ENCODE measurements at places on chromosomes 5 and 9.

DNA sequence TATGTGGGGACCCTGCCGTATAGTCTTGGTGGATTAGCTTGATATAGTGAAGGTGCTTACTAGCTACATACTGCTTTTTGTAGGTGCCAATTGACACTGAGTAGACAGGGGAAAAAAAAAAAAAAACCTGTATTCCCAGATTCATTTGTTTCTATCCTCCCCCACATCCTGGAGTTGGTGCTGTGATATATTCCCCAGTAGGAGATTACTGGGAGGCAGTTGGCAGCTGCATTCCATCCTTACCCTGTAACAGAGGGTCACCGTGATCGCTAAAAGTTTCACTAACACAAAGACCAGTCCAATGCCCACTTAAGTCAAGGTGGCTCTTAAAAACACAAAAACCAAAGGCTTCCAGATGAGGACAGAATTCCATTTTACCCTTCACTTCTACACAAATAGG lies 27.4 kb upstream of the TOMM5 start:
- DNase-seq, result no peak

- DNase-seq, result no peak
Observed at GRCh38 chr5:19616701-19617215, 371.2 kb downstream of the CDH18 start.

DNA sequence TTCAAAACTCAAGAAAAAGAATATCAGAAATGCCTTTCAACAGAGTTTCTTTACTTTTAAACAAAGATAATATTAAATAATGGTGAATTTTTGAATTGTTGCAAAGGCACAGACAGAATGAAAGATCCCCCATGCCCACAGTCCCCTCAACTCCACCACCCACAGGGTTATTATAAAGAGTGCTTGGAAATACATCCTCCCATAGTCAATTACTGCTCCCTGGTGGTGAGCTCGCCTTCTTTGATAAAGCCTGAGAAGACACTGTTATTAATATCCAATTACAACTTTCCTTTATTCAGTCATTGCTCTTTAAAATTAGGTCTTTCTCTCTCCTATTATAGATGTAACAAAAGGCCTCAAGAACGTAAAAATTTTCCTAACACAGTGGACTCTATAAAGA lies 490.2 kb upstream of the RORB start:
- no peak for DNase-seq

DNA sequence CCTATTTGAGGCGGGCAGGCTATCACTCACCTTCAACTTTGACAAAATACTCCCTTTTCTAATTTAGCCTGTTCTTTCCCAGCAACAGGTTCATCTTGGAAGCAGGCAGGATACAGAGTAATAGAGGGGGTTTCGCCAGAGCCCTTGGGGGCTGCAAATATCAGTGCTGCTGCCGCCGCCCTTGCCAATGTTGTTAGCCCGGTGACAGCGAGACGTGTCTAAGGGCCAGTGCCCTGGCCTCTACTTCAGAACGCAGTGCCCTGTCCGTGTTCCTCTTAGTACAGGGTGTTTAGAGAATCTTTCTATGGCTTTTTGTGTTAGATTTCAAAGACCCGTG lies 703 bp downstream of the FAM120AOS start:
- DNase-seq, result peak; percentile 11

GRCh38 chr9:76369583-76369982 lies 24.6 kb downstream of the RFK start:
- no peak for DNase-seq

DNA sequence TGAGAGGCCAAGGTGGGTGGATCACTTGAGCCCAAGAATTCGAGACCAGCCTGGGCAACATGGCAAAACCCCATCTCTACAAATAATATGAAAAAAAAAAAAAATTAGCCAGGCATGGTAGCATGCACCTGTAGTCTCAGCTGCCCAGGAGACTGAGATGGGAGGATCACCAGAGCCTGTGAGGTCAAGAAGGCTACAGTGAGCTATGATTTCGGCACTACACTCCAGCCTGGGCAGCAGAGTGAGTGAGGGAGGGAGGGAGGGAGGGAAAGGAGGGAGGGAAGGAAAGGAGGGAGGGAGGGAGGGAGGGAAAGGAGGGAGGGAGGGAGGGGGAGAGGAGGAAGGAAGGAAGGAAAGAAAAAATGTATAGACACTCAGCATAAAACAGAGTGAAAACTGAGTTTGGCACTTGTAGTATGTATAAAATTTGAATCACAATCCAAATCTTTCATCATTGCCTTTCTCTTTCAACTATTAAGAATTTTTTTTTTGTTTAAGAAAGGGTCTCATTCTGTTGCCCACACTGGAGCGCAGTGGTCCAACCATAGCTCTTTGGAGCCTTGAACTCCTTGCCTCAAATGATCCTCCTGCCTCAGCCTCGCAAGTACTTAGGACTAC lies 27.8 kb downstream of the SERINC5 start:
- DNase-seq, result no peak
